ENCODE measurements at places on chromosomes 12 and 14.

DNA sequence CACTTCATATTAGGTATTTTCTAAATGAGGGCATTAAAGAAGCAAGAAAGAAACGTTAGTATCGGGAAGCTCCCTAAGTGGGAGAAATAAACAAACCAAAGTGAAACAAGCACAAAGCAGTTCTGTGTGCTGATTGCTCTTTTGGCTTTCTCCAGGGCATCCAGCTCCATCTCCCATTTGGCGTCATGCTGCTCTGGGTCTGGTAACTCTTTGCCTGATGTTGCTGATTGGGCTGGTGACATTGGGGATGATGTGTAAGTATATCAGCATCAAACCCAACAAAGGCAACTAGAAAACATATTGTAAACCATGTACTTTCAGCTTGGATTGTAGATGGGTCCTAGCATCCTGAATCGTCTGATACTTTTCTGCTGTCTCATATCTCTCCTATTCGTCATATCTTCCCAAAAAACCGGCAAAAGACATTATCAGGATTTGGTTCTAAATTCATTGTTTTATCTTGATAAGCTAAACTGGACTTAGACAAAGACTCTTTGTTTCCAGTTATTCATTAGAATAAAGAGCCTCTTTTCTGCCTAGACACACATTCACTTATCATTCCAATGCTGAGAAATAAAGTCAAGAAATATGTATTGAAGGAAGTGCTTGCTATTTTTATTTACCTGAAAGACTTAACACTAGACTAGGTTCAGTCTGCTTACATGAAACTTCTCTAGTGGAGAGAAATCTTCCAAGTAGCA, 2.4 kb downstream of the CLEC12B start:
- DNase-seq: no peak

DNA sequence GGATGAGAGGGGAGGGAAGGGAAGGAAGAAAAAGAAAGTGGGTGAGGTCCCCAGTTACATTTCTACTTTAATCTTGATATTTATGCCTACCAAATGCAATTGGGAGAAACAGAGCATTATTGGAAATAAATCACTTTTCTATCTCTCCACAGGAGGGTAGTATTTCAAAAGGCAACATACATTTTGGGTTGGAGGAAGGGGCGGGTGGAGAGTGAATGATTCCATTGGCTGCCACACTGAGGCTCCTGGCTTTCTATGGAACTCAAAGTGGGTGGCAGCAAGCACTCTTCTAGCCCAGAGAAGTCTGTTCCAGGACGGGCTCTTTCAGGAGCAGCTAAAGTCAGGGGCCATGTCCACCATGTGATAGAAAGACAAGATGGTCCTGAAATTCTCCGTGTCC, 441.3 kb downstream of the DAD1 start:
- no peak for DNase-seq

DNA sequence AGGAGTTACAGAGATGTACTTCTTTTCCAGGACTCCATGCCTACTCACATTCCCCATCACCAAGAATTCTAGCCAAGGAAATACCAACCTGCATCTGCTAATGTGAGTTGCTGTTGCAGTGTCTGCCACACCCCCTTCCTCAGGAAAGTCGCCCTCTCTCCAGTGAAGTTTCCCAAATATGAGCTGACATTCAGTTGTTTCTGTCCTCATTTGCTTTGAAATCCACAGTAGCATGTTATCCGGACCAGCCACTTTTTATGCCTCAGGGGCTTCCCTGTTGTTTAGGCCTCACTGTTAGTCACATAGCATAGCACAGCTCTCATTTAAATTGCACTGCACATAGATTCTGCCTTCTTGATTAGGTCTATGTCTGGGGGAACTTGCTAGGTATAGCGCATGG, 212.4 kb downstream of the EGLN3 start:
- DNase-seq: no peak

DNA sequence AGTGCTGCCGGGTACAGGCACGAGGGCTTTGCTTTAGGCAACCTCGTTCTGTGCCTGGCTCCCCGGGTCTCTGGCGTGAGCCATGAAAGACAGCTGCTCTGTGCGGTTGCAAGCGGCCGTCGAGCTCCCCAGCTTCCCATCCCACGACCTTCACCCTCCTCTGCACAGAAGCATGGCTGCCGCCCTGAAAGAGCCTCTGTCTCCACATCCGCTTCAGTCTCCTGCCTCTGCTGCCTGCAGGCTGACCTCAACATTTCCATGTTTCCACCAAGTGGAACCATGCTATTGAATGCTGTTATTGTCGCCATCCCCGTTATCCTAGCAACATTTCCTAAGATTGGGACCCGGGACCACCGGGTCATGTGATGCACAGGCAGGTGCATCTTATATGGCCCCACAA, 57.1 kb downstream of the KDM2B start:
- no peak for DNase-seq

GRCh38 chr14:43249116-43249515, 1258.0 kb downstream of the FSCB start:
- DNase-seq: no peak

DNA sequence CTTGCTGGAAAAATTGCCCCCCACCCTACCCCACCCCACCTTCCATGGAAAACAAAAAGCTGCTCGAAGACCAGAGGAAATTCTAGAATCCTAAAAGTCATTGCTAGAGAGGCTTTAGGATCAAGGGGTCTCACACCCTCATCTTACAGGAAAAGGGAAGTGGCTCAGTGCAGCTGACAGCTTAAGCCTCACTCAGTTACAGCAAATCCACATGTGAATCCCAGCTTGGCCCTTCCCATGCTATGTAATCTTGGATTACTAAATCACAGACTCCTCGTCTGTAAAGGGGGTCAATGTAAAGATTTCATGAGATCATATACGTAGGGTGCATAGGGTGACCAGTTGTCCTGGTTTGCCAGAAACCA, 25.9 kb downstream of the CMKLR1 start:
- DNase-seq: no peak

- no peak for DNase-seq
These were observed 139.1 kb upstream of the C14orf180 start for GRCh38 chr14:104440297-104440956.

DNA sequence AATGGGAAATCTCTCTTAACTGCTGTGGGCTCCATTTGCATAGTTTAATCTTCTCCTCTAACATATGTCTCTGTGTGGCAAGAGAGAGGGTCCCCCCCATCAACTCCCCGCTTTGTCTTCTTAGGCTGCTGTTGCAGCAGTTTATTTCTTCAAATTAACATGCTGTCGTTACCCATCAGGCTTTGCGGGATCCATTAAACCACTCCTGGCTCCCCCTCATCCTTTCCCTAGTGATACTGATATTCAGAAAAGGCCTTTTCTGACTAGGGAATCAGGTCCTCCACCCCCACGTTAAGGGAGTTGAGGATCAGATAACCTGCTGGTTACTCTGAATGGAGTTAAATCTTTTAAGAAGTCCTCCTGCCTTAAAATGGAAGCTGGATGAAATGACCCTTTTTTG, 15.2 kb downstream of the GPR84 start:
- no peak for DNase-seq

DNA sequence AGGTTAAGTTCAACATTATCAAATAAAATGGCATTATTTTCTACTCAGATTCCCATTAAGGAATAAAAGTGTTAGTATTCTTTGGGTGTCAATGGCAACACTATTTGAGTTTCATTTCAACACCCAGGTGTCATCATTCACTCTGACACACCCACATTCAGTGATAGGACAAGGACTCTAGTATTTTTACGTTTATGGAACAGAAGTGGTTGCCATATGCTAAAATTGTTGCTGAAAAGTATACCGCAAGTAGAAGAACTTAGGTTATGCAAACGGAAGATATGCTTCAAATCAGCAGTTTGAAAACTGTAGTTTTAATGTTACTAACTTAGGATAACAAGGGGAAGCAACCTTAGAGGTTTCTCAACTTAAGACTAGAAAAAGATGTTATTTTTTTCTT, 20.0 kb upstream of the SGPP1 start:
- no peak for DNase-seq

DNA sequence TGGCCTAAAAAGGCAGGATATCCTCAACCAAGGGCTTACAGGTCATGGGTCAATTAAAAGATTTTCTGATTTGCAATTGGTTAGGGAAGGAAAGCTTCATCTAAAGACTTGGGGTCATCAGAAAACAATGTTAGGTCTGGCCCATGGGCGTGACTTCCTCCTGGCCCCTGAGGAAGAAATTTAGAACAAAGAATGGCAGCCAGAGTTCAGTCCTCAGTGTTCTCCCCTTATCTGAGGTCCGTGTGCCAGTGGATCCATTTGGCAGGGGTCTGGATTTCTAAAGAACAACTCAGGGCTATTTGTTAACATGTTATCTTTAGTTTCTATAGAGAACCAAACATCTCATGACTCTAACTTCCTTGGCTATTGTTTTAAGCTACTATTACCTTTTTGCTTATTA, 27.8 kb upstream of the NFYB start:
- DNase-seq: no peak

DNA sequence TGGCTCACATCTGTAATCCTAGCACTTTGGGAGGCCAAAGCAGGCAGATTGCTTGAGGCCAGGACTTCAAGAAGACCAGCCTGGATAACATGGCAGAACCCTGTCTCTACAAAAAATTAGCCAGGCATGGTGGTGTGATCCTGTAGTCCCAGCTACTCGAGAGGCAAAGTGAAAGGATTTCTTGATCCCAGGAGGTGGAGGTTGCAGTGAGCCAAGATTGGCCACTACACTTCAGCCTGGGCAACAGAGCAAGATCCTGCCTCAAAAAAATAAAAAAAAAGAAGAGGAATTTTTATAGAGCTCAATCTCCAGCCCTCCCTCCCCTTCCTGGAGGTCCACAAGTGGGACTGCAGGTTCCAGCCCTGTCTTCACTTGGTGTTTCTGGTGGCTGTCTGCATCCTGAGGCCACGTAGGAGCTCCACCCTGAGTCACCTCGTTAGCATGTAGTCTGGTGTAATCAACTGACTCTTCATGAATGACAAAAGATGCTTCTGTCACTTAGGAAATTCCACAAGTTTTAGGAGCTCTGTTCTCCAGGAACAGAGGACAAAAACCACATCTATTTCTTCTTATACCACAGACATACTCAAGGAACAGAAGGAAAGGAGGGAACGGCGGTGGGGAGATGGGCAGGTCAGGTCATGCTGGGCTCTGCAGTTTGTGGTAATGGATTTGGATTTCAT, 16.2 kb downstream of the CCDC62 start:
- DNase-seq: no peak

- no peak for DNase-seq
These were observed 2.6 kb upstream of the KRT79 start for GRCh38 chr12:52836491-52837412.

- DNase-seq: no peak
These were observed 377 bp upstream of the BCL7A start for GRCh38 chr12:122021193-122021821.

DNA sequence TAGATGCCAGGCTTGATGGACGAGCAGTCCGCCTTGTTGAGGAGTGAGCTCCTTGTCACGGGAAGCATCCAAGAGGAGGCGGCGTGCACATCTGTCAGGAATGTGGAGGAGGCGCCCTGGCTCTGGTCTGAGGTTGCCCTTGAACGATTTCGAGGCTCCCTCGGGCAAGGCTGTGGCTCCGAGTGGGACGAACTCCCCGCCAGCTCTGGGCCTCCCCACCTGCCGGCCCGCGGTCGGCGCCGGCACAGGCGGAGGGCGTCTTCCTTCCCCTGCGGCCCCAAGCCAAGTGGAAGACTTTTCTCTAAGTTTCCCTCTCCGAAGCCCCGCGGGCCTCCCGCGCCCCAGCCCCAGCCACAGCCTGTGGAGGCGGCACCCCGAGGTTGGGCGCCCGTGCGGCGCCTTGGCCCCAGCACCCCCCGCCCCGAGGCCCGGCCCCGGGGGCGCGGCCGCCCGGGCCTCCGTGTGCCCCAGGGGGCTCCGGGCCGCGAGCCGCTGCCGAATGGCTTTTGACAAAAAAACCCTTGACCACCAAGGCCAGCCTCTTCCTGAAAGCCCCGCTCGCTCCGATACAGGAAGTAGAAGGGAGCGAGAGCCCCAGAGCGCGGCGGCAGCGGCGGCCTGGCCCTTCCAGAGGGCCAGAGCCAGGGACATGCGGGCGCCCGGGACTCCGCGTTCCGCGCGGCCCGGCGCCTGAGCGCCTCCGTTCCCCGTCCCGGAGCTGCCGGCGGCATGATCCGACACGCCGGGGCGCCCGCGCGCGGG, at the start of gene RIN3:
RIN3 (plus strand) TSS at position 578 of the 762 bp plus-strand sequence; CDS start at position 730, 152 bp downstream.
- DNase-seq: peak; percentile 39

GRCh38 chr14:63174760-63175191, 29.5 kb upstream of the RHOJ start:
- no peak for DNase-seq

- no peak for DNase-seq
These were observed 199.8 kb downstream of the RBM19 start for GRCh38 chr12:113766131-113766878.

DNA sequence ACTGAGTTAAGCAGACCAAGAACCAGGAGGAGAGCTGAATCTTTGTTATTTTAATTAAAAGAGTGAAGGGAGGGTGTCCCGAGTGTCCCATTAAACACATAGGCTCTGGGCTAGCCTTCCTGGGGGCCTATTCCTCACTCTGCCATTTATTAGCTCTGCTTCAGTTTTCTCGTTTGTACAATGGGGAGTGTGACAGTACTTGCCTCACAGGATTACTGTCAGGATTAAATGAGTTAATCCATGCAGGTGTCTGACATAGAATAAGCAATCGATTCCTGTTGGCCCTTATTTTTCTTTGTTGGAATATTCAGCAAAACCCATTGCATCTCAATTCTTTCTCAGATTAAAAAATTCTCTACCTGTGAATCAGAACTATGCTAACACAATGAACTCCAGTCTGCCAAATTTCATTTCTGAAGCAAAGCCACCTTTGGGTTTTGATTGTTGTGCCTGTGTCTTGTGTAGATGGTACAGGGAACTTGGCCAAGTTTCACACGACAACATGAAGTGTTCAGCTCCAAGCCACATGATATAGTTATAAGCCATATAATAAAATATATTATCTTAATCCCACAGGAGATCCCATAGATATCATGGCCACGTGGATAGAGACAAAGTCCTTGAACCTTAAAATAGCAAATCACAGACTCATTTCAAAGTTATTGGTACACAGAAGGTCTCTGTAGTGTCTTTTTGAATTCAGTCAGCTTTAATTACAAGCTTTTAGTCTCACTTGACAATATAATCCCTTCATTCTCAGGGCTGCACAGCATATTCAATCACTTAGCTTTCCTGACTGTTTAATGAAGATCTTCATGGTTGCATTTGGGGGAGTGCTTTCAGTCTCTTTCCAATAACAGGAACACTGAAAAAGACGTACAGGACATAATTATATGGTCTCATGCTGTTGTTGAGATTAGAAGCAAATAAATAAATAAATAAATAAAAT, 34.4 kb upstream of the CRY1 start:
- no peak for DNase-seq

Measured in activated CD8-positive, alpha-beta memory T cell treated with anti-CD3 and anti-CD28 coated beads for 1 hour (primary cell).